ENCODE measurements at places on chromosomes 5 and 9.

DNA sequence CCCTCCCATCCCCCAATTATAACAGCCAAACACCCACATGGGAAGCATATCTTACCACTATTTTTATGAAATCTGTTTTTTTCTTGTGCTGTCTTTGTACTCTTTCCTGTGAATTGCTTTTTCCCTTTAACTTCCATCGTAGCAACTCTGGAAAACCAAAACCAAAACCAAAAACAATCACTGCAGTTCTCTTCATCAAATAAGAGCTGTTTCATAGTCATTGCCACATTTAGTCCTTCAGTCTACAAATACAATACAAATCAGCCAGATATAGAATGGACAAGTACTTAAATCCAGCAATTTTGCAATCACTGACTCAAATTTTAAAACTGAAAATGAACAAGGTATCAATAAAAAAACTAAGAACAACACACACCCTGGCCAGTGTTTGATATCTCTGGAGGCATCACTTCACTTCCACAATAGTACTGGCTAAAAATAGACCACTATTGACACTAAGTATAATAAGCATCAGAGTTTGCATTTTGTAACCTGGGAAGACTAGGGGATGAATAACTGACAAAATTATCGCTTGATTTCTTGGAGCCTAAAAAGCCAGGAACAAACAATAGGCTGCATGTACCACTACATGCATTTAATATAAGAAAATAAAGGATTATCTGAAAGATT is 5.4 kb downstream of the PUM3 start:
- DNase-seq = no peak

DNA sequence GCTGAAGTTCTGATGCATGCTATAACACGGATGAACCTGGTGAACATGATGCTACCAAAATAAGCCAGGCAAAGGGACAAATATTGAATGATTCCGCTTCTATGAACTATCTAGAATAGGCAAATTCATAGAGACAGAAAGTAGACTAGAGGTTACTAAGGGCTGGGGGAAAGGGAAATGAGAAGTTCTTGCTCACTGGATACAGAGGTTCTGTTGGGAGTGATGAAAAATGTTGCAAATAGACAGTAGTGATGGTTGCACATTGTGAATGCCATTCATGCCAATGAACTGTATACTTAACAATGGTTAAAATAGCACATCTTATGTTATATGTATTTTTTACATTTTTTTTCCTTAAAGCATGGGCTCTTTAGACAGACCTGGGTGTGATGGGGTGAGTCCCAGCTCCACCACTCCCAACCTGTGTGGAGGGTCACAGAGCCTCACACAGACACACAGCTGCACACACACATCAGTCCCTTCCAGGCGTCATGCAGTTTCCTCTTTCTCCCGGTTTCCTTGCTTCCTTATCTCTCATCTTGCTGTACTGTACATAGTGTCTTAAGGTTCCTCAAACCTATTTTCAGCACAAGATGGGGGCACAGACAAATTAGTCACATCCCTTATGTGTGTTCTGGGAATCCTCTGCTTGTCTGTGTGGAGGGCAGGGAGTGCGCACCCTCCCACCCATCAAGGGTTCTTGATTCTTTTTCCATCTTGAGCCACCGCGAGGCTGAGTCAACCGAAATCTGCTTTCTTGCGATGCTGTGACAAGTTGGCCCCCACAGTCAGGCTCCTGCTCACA is 192.9 kb downstream of the CRB2 start:
- DNase-seq = no peak

DNA sequence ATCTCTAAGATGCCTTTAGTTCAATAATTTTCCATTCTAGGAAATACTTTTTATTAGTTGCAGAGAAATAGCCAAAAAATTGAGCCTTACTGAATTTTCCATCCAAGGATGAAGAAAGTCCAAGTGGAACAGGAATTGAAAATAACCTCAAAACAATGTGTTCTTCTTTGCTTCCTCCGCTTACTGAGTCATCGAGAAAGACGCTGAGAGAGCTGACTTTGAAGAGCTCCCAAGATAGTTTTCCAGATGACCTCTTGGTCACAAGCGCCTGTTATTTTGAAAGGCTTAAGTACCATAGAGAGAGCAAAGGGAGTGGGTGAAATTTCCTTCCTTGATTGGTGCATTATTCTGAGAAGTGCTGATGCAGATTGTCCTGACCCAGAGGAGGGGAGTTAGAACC is 253.5 kb upstream of the ATP10B start:
- no peak for DNase-seq

GRCh38 chr9:136614967-136615623 is 47.6 kb upstream of the EGFL7 start:
- DNase-seq = no peak

- no peak for DNase-seq
Measured at GRCh38 chr5:167378894-167379723, 912.3 kb upstream of the WWC1 start.

DNA sequence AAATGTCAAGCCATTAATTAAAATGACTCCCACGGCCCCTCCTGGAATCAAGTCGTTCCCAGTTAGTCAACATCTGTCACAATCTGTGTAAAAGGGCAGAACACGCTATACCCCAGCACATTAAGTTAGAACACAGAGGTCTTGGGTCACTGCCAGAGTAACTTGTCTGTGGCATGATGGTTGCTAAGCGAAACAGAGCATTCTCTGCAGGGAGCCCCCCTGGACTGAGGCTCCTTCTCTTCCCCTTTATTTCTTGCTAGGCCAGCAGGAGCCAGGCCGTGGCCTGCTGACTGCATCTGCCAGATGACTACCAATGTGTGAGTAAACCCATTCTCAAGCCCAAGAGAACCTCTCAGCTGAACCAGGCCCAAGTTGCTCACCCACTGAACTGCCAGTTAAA is 51.9 kb upstream of the ZBED3 start:
- DNase-seq = no peak

DNA sequence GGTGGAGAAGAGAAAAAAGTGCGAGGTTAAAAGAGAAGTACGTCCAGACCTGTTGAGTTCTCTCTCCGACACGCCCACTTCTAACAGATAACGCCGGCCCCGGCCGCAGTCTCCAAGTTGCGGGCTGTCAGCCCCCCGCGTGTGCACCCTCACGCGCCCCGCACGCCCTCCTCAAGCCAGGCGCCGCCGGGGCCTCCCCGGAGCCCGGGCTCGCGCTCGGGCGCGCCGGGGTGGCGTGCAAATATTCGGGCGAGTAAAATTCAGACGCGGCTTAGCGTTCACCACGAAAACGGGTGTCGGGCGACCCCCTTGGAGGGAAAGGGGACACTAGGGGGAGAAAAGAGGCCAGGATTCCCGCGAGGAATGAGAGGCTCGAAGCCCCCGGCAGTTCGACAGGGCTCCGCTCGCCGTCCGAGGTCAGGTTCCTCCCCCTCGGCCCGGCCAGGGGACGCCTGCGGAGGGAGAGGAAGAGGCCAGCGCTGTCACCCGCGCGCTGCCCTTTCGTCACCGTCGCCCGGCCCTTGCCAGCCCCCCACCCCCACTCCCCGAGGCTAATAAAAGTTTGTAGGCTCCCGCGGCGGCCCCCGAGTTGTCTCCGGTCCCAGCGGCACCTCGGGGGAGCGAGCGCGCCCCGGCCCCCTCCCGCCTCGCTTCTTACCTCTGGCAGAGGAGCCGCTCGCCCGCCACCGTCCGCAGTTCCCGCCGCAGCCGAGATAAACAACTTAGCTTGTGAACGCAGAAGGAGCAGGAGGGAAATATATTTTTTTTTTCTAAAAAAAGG is 743 bp downstream of the NR3C1 start:
- DNase-seq = peak; percentile 19

- no peak for DNase-seq
Measured at GRCh38 chr5:159050316-159051143, 49.2 kb downstream of the EBF1 start.

GRCh38 chr9:2839040-2839439 is 4.9 kb downstream of the PUM3 start:
- DNase-seq = no peak

GRCh38 chr5:145225529-145225928 is 609.6 kb downstream of the PRELID2 start:
- no peak for DNase-seq

- no peak for DNase-seq
Measured at GRCh38 chr9:1337169-1337568, 287.0 kb downstream of the DMRT2 start.

DNA sequence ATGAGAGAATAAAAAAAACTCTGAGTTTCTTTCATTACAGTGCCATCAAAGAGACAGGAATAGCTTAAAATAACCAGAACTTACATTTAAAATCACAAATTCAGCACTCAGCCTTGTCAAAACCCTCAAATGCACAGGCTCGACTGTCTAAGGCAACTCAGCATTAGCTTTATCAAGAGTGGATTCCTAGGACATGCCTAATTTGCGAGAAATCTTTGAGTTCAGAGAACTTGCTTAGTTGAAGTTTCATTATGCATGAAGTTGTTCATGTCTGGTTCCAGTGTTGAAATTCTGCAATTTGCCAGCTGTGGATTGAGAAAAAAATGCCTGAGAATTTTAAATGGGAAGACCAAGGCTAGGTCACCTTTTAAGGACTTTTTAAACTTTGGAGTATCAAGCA is 151.1 kb downstream of the LRRC70 start:
- DNase-seq = no peak

DNA sequence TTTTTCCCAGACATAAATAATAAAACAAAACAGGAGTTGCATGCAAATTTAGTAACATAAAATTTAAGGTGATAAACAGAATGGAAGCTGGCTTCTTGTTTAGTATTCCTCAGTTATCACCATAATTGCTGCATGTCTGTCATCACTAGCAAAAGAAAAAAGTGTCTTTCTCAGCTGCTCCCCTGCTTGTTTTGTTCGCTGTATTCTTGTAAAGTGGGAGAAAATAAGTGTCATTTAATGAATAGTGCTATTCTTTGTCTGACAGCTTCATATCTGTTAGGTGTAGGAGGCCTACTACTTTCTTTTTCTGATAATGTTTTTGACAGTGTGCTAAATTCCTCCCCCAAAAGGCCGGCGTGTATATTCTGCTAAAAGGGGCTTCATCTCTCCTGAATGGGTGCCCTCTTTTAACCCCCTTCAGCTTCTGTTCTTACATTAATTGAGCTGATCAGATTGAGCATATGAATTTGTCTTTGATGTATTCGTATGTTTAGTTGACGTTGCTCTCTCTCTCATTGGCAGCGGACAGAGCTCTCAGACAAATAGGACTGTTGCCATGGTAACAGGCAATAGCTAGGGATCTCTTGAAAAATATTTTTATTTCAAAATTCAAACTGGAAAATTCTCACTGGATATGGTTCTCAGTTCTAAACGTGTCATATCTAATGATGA is 303.8 kb downstream of the KIAA0825 start:
- no peak for DNase-seq

DNA sequence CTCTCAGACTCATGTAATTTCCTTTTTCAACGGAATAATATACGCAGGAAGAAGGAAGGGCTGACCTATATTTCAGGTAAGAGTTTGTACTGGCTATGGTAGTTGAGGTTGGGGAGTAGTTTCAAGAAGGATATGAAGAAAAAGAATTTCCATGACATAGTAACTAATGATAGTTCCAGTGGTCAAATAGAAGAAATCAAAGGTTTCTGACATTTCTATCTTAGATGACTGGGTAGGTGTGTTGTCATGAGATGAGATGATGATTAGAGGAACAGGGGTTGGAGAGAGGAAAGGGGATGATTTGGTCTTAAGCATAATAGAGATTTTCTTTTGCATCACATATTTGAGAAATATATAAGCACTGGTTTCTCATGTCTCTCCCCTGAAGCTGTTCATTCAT is 166.0 kb downstream of the SPATA31D1 start:
- no peak for DNase-seq

- no peak for DNase-seq
Measured at GRCh38 chr9:95088421-95089161, 228.9 kb downstream of the FANCC start.

- DNase-seq = no peak
Measured at GRCh38 chr5:38872826-38873225, 27.0 kb downstream of the OSMR start.

DNA sequence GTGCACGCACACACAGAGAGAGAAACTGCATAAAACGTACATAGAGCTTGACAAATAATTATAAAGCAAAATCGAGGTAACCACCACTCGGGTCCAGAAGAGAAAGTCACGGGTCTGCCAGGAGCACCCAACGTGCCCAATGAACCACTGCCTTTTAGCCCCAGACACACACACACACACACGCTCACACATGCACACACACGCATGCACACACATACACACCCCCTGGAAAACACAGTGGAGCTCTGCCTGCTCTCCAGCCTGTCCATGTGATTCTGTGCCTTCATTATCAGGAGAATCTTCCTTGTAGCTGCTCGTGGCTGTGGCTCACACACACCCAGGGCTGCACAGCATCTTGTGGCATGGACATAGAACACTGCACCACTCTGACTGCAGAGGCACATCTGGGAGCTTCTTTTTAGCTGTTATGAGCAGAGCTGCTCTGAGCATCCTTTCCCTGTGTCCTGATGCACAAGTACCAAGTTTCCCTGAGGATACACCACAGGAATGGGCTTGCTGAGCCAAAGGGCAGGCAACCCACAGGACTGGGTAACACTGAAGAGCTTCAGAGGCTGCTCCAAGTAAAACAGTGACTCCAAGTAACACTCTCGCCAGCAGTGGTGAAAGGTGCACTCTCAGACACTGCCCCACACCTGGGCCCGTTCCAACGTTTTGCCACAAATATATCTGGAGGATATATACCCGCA is 58.9 kb downstream of the CAMSAP1 start:
- DNase-seq = no peak

- DNase-seq = no peak
Measured at GRCh38 chr5:166716856-166717492, 1574.5 kb upstream of the WWC1 start.

DNA sequence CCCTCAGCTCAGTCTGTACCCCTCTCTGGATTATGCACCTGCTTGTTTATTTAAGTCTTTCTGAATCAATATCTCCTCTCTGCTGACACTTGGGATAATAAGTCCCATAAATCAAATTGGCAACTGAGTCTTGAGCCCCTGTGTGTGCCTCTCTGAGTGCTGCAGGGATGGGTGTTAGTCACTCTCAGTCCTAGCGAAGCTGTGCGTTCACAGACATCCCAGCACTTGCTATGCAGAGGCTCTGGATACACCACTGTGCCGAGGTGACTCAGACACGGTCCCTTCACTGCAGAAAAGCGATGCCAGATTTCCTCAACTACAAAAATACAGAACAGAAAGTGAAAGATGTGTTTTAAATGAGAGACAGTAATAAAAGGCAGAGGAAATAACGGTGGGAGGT is 4.1 kb upstream of the KCNMB1 start:
- DNase-seq = peak; percentile 7

DNA sequence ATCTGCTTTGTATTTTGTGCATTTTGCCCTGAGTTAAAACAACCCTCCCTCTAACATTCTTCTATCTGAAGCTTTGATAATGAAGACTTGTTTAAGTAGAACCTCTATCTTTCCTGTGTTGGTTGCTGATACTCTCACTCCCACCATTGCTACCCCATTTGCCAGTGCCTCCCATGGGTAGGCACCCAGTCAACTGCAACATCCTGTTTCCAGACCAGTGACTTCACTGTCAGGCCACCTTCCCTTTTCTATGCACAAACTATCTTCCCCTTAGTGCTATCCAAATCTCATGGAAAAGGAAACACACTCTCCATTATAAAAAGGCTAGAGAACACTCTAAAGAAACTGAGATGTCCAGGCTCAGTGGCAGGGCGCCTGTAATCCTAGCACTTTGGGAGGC is 5.6 kb upstream of the IARS1 start:
- no peak for DNase-seq

Measured in activated T-cell treated with anti-CD3 and anti-CD28 coated beads for 4 hours (primary cell).